ENCODE measurements at places on chromosomes 7 and 10. TPM values are rescaled to one million over a fixed set of nuclear protein-coding genes. Genes with fewer than 3 reads are reported as not detected.

The AGAP5 gene
- 12.8 TPM for total RNA-seq

- DNase-seq, result no peak
Observed at GRCh38 chr10:69721690-69722310, 79.9 kb upstream of the COL13A1 start.

GRCh38 chr7:42381161-42381560, 144.2 kb upstream of the GLI3 start:
- DNase-seq, result no peak

GRCh38 chr7:115368998-115369397, 447.1 kb downstream of the MDFIC start:
- no peak for DNase-seq

The ADAM12 gene
- total RNA-seq, result 13.3 TPM

GRCh38 chr10:16809074-16809718, 8.0 kb downstream of the RSU1 start:
- no peak for DNase-seq

GRCh38 chr10:12319076-12319475, 30.3 kb upstream of the CAMK1D start:
- DNase-seq, result no peak

- DNase-seq, result no peak
Observed at GRCh38 chr10:21327289-21327993, 198.0 kb downstream of the SKIDA1 start.

The NANOS1 gene
- total RNA-seq, result 4.4 TPM

DNA sequence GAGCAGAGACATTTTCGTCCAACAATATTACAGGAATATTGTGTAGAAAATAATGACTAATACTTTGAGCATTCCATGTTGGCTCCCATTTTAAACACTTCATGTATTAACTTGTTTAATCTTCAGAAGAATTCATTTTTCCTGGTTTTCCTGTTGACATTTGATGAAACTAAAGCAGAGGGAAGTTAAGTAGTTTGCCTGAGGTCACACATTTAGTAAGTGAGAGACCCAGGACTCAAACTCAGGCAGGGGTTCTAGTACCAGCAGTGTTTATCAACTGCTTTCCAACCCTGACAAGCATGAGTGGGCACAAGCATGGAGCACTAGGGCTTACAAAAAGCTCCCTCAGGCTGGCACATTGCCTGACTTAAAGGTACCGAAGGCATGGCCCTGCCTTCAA, 719.1 kb downstream of the AUTS2 start:
- no peak for DNase-seq

The SPDYE8 gene
- not detected for total RNA-seq

DNA sequence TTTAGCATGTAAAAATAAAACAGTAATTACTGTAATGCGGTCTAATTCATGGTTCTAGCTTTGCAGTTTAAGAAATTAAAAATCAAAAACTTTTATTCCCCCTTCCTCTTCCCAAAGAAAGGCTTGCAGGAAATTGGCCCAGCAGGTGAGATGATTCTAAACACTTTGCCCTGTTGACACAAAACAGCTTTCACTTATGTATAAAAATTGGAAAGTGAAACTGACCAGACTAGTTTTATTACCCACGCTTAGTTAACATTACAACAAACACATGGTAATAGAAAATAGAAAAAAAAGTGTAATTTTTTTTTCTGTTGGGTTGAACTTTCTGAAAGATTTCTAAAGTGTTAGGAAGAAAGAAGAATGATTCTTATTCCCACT, 1.2 kb upstream of the CCDC6 start:
- no peak for DNase-seq

- no peak for DNase-seq
Observed at GRCh38 chr7:29764227-29764626, 42.1 kb upstream of the WIPF3 start.

- DNase-seq, result no peak
Observed at GRCh38 chr7:116395141-116395791, 104.3 kb upstream of the CAV2 start.

The EBF3 gene
- 1.2 TPM for total RNA-seq

The WDR86 gene
- total RNA-seq, result 274 TPM

- DNase-seq, result no peak
Observed at GRCh38 chr7:1569016-1569415, 816 bp downstream of the PSMG3 start.

DNA sequence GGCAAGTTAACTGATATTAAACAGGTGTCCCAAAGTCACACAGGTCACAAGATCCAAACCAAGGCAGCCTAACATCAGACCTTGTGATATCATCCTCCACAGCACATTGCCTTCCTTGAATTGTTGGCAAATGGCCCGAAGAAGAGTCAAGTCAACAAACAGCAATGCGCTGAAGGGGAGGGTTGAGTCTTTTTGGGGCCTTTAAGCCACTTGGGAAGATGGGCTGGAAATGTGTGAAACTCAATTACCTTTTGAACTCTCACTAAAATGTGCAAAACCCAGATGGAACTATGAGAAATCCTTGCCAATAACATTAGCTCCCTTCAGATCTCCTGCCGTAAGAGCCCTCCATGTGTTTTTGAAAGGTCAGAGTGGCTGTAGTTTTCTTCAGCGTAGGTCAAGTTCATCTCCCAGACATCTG, 47.9 kb upstream of the STK17A start:
- DNase-seq, result no peak

- DNase-seq, result no peak
Observed at GRCh38 chr10:21726601-21727225, 192.7 kb downstream of the MLLT10 start.

The AGBL3 gene
- total RNA-seq, result 3.7 TPM

DNA sequence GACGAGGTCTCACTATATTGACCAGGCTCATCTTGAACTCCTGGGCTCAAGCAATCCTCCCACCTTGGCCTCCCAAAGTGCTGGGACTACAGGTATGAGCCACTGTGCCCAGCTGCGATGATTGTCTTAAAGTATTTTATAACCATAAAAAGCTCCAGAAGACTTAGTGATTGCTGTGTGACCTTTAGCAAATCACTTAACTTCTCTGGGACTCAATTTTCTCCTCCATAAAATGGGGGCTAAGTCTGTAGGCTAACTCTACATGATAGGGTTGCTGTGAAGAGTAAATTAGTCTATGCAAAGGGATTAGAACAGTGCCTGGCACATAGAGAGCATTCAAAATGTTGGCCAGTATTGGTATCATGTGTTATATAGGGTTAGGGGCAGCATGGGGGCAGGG, 42.8 kb downstream of the PPIF start:
- no peak for DNase-seq

DNA sequence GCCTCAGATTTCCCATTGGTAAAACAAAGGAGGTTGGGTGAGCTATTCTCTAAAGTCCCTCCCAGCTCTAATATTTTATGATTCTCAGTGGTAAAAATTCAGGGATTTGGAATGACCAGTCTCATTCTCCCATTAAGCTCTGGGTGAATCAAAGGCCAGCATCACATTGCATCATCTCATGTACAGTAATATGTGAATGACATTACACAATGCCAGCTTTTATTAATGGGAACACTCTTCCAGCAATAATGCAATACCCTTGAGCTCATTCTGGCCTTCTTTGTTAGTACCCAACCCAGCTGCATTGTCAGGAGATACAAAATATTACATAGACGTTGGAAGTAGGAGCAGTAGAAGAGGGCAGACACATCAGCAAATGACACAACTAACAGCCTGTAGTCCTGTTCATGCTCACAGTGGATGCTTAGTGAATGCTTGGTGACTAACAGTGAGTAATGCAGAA, 100.0 kb upstream of the EGR2 start:
- DNase-seq, result no peak

DNA sequence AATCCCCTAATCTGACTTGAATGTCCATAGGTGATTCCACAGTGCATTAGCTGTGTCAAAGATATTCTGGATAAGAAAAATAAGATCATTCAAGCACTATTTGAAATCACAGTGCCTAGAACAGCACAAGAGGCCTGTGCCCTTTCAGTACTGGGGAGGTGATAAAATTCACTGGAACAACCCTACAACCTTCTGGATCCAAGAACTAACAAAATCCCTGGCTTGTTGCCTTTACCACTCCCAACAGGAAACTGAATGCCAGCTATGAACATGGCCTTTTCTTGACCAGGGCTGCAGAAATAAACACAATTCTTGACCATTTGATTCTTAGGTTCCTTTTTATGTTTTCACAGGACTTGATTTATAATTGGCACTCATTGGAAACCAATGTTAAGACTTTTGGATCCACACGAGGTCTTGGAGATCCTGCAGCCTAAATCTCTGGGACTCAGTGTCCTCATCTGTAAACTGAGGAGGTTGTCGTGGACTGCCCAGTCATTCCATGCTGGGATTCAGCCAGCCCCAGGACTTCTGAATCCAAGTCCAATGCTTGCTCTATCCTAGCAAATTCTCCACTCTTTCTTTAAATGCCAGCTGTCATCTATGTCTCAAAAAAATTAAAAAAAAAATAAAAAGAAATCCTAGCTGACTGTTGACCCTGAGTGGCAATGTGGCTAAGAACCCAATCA, 624.7 kb downstream of the KCNMA1 start:
- DNase-seq, result no peak

DNA sequence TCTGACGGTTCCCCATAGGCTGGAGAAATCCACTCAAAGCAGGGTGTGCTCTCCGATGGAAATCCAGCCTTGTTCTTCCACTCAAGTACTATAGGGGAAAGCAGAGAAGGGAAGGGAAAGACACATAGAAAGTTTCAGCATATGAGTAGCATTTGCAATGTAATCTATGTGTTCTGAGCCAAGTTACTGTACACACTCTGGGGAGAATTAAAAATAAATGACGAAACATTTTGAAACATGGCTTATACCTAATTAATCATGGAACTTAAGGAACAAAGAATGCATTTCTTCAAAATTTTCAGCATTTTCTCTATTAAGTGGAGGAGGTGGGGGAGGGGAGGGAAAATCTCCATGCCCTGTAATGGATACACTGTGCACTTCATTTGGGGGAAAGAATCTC, 198.1 kb upstream of the HABP2 start:
- DNase-seq, result no peak

- no peak for DNase-seq
Observed at GRCh38 chr7:108108131-108108530, 22.0 kb downstream of the LAMB4 start.

The ELMO1 gene
- total RNA-seq, result 6.7 TPM

DNA sequence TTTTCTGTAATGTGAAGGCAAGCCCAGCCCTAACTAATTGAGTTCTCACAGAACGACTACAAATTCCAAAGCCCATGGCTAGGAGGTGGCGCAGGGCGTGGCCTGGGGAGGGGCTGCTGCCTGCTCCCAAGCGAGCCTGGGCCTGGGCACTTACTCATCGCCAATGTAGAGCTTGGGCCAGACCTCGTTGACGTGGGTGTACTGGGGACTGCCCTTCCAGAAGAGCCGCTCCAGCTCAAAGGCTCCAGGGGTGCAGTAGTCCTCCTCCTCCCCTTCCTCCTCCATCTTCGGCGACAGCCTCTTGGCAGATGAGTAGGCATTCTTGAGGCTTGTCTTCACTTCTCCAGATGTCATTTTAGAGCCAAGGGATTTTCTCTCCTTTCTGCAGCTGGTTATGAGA, 53.3 kb upstream of the SAMD8 start:
- DNase-seq, result no peak

The ZNF398 gene
- 21.9 TPM for total RNA-seq

DNA sequence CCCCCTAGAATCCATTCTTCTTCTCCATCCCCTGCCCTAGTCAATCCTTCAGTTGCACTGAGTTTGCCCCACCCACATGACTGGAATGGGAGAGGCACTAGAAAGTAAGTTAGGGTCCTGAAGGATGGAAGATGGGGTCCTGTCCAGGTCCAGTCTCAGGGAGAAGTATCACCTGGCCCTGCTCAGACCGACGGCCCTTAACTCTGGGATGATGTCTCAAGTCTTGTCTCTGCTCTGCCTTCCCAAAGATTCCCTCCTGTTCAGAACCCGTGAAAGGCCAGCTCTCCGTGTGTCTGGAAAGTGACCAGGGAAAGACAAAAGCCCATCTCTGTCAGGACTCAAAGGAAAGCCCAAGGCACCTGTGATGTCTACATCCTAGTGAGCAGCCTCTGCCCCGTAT, 88.8 kb downstream of the OAT start:
- peak; percentile 22 for DNase-seq

The AZGP1 gene
- 0.27 TPM for total RNA-seq
